Brain (organoid and tissue), 16 donors: ENCODE measurements at places on chromosomes 7 and 10.

DNA sequence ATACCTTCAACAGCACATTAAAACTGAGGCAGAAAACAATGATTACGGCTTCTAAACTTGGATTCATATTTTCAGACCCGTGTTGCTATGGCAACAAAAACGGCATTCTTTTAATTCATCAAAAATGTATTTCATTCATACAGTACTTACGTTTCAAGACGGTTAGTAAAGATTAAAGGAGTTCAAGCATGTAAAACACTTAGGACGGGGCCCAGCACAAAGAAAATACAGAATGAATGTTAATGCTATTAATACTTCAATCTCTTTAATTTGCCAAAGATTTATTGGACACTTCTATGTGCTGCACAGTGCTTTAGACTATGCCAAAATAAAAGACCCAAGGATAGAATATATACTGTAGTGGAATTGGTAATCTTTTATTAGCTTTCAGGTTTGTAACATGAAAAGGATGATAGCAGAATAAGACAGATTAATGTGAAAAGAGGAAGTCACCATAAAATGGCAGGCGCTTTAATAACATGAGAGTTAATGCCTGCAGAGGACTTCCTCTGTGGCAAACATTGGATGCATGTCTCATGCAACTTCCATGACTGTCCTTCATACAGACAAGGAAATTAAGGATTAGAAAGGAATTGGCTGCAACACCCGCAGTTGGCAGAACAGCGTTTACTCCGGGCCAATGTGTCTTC, 201.6 kb upstream of the KLF6 start:
- DNase-seq: peak; percentile 80

DNA sequence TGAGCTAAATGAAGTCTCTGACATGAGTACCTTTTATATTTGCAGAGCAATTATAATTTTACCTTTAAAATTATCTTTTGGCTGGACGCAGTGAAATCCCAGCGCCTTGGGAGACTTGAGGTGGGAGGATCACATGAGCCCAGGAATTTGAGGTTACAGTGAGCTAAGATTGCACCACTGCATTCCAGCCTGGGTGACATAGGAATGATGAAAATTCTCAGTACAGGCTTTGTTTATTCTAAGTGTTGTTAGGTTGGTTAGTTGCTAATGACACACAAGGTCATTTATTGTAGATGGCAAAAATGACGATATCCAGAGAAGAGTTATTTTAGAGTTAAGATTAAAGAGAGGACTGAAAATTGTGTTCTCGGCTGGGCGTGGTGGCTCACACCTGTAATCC, 87.6 kb downstream of the XRCC2 start:
- no peak for DNase-seq

GRCh38 chr7:133672866-133673265, 420.0 kb downstream of the EXOC4 start:
- no peak for DNase-seq

DNA sequence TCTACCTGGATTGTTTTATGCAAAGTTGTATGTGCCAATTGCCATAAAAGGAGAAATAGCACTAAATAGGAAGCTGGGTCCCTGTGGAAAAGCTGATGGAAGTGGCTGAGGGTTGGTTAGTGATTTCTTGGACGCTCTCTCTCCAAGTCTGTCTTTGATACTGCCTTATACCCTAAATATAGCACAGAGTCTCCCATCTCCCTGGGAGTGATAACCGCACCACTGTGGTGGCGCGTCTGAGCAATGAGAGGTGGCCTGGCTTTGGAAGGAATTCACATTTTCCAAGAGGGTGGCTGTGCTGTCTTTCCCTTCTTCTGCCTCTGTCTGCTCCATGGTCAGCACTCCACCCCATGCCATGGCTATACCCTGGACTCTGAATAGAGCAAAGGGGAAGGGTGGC, 31.2 kb downstream of the STMP1 start:
- no peak for DNase-seq

DNA sequence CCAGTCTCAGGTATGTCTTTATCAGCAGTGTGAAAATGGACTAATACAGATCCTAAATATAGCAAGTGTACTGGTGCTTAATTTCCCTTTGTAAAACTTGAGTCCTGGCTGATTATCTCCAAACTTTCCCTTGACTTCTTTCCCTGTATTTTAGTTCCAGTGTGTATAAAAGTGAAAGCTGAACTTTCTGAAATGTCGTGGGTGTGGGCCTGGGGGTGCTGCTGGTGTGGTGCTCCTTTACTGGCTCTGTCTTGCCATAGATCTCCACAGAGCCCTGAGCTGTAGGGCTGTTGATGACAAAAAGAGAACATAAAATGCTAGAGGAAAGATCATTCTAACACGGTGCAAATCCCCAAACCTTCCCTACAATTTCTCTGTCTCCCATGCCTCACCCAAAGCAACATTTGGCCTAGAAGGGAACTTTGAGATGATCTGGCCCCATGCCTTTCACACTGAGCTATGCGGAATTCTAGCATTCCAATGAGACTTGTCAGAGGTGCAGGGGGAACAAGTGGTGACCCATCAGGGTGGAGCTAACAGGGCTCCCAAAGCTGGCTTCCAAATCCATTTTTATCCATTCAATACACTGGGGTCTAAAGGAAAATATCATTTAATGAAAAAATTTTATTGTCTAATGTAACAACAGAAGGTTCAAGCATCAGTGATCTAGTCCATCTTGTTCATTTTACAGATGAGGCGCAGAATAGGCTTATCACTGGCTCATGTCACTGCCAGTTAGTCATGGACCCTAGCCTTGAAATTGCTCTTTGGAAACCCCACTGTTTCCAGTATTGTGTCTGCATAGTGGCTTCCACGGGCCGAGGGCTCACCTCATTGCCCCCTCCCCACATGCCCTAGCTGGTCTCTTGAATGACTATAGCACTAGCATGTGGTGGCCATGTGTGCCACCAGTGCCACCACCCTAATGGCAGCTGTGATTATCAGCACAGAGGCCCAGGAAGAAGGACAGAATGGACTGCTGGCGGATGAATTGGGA, 1000.9 kb downstream of the LRMDA start:
- DNase-seq: no peak

GRCh38 chr7:130948822-130949221, 214.8 kb upstream of the KLF14 start:
- DNase-seq: no peak

DNA sequence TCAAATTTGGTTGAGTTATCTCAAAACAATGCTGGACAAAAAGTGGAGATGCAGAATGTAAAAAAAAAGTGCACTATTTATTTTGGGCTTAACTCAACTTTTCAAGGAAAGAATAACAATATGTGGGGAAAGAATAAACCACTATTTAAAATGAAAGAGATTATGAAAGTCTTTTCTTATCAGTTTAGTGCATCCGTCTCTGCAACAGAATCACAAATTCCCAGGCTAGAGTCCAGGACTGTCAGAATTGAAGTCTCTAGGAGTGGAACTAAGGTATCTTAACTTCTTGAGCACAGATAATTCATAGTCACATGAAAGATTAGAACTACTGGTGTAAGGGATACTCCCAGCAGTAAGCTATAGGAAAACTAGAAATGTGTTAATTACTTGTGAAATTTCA, 1200.3 kb upstream of the LRRN3 start:
- DNase-seq: no peak

GRCh38 chr10:81848931-81849330, 26.1 kb upstream of the NRG3 start:
- no peak for DNase-seq

- peak; percentile 95 for DNase-seq
Measured at GRCh38 chr7:47335557-47336471, 246.1 kb downstream of the TNS3 start.

DNA sequence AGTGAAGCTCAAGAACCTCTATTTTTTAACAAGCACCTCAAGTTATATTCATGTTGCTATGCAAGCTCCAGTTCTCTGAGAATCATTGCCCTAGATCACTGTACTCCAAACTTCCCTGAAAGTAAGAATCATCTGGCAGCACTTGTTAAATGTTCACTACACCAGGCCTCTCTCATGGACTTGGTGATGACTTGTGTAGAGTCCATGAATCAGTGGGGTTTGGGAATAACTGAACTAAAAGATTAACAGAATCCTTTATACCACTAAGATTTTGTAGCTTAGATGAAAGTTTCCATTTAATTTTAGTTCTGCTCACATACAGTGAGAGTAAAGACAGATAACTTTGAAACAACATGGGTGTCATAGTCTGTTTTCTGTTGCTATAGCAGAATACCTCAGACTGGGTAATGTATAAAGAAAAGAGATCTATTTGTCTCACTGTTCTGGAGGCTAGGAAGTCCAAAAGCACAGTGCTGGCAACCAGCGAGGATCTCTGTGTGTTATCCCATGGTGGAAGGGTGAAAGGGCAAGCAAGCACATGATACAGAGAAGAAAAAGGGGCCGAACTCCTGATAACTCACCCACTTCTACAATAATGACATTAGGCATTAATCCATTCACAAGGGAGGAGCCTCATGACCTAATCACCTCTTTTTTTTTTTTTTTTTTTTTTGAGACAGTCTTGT, 27.9 kb upstream of the AOAH start:
- DNase-seq: no peak
